HT-29 (cell line): ENCODE measurements at places on chromosomes 4 and X. TPM values are rescaled to one million over a fixed set of nuclear protein-coding genes. Genes with fewer than 3 reads are reported as not detected.

DNA sequence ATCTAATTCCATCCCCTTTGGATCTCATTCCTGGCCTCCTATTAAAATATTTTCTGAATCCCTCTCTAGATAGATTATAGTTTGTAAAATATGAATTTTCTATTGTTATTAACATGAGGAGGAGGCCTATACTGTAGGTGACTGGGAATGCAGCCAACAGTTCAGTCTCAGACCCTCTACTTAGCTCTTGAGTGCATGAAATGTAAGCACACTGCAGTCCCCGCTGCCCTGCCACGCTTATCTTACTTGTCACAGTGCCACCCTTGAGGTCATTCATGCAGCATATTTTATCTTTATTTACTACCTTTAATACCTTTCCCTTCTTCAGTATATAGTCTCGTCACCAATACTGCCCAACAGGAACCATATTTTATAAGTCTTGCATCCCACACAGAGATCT lies 151.0 kb downstream of the CAMK2D start:
- no peak for DNase-seq

Gene DNAAF6
- not detected in 2 replicates for total RNA-seq

Gene PCDH10
- total RNA-seq: not detected in 2 replicates

Gene CC2D2A
- 2.9 and 5.3 TPM in 2 replicates for total RNA-seq

Gene NIPAL1
- total RNA-seq: 10.3 and 16.5 TPM in 2 replicates
